Inflammatory macrophage treated with lipopolysaccharide for 1 hour (primary cell): ENCODE measurements at places on chromosomes 16 and 17.

GRCh38 chr17:76480632-76481031 lies 13.2 kb downstream of the AANAT start:
- peak; percentile 40 for DNase-seq

DNA sequence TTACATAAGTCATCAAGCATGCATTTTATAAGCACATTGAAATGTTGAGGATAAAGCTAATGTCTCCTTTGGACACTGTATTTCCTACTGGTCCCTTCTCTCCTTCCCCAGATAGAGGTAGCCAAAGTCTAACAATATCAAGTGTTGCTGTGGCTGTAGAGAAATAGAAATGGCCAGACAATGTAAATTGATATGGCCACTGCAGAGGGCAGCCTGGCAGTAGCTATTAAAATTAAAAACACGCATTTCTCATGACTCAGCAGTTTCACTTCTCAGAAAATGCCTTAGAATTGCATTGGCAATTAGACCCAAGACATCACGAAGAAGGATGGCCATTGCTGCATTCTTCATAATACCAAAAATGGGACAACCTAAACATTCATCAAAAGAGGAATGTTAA lies 46.8 kb upstream of the MRTFB start:
- peak; percentile 66 for DNase-seq

DNA sequence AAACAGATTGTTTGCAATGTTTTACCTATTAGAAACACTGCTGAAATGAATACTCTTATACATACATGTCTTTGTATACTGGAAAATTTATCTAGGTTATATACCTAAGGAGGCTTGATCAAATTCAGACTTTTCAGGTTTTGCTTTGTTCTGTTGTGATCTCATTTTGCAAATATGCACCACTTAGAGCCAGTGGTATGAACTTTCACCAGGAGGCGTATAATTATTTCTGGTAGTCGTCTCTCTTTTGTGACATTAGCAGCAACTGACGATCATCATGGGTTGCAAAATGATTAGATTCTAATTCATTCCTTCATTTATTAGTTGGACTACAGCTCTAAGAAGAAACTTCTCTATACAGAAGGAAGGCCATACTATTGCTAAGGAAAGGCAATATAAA lies 26.9 kb downstream of the AP1G1 start:
- DNase-seq, result no peak

DNA sequence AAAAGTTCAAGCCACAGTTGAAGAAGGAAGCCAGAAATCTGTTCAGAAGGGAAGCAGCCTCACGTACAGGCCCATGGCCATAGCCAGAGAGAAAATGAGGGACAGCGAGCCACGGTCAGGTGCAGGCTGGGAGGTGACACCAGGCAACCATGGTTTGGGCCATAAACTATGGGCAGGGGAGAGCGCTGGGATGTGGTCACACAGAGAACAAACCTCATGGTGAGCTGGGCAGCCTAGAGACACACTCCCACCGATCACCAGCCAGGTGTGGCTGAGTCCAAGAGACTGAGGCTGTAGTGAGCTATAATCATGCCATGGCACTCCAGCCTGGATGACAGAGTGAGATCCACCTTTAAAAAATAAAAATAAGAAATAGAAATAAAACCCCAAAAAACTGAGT lies 76.5 kb downstream of the NETO2 start:
- DNase-seq, result no peak

- no peak for DNase-seq
Observed at GRCh38 chr16:80440667-80441066, 100.1 kb upstream of the DYNLRB2 start.

- DNase-seq, result no peak
Observed at GRCh38 chr17:56884483-56885311, 29.2 kb downstream of the TRIM25 start.

GRCh38 chr17:82339634-82340580 lies 6.3 kb upstream of the SECTM1 start:
- no peak for DNase-seq

DNA sequence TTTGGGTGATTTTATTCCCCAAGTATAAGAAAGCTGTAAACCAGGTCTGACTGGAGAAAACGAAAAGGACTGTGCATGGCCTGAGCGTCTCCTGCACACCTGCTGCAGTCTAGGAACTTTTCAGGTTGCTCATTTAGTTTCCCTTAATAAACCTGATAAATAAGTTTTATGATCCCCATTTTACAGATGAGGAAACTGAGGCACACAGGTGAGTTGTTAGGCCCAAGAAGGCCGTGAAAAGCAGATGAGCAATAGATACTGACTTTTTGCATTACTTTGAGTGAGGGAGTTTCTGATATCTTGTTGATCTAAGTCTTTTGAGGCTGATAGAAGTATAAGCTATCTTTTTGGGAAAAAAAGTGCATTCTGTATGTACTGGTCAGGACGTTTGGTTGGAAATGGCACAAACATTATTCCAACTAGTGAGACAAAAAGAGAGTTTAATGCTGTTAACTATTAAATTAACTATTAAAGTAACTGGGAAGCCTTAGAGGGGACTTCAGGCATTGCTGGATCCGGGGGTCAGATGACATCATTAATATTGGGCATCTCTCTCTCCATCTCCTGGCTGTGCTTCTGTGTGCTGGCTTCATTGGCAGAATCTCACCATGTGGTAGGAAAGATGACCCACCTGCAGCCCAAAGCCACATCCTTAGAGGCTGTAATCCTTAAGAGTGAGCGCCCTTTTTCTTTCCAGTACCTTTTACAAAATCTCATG lies 163.4 kb downstream of the CMIP start:
- DNase-seq, result no peak

GRCh38 chr17:38768417-38768816 lies 15.9 kb downstream of the PSMB3 start:
- no peak for DNase-seq

- DNase-seq, result no peak
Observed at GRCh38 chr17:245020-245419, 63.6 kb upstream of the DOC2B start.

DNA sequence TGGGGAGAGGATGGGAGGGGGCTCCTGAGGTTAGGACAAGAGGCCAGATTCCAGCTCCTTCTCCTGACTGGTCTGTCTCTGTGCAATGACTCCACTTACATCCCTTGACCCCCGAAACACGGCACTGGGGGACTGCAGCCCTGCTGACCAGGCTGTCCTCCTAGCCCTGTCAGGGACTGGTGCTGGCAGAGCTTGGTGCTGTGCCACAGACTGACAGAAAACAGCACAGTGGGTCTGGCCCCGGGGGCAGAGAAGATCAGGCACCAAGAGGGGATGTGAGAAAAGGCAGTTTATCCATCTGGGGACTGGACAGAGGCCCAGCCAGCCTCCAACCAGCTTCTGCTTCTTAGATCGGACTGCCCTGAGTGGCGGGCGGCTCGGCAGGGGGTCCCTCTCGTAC lies 19.4 kb downstream of the SLC38A7 start:
- no peak for DNase-seq

- no peak for DNase-seq
Observed at GRCh38 chr17:47267354-47267828, 13.8 kb downstream of the ITGB3 start.

- DNase-seq, result no peak
Observed at GRCh38 chr17:73588891-73589290, 55.4 kb downstream of the SDK2 start.

DNA sequence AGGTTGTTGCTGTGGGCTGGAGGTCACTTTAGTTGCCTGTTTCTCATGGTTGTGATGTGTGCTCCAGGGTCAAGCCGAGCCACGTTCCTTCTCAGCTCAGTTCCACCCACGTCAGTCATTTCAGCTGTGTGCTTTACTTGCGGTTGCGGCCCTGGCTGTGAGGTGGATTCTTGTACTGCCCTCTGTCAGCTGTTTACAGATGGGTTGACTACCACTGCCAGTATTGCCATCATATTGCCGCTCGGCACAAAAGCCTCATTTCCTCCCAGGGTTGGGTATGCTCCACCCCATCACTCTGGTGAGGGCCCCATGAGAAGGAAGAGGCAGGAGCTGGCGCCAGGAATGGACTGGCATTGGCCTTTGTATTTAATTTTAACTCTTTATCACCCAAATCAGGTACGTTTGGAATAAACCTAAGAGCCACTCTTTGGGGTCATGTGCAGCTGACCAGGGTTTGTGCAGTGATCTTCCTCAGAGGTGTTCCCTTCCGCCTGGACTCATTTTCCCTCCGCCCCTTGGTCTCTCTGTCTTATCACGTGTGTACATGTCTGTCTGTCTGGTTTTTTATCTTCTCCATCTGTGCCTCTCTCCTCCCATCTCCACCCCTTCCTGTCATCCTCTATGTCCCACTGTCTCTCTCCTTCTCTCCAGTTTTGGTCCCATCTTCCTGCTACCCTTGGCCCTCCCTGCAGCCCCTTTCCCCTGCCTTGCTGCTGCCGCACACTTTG lies 25.0 kb downstream of the METTL22 start:
- DNase-seq, result no peak

GRCh38 chr16:14497245-14498082 lies 132.6 kb downstream of the PARN start:
- no peak for DNase-seq

DNA sequence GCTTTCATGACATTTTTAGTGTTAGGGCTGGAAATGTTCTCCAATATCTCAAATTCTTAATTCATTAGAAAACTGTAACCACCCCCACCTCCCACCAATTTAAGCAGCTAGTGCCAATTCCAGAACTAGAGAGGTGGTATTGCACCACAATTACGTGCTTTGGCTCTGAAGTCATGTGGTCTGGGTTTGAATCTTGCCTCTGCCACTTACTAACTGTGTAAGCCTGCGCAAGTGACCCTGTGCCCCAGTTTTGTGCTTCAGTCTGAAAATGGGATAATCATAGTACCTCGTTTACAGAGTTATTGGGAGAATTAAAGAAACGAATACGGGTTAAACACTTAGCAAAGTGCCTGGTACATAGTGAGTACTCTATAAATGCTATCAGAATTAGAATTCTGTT lies 14.2 kb upstream of the MPHOSPH6 start:
- no peak for DNase-seq
